ENCODE measurements at places on chromosomes 16 and 17.

DNA sequence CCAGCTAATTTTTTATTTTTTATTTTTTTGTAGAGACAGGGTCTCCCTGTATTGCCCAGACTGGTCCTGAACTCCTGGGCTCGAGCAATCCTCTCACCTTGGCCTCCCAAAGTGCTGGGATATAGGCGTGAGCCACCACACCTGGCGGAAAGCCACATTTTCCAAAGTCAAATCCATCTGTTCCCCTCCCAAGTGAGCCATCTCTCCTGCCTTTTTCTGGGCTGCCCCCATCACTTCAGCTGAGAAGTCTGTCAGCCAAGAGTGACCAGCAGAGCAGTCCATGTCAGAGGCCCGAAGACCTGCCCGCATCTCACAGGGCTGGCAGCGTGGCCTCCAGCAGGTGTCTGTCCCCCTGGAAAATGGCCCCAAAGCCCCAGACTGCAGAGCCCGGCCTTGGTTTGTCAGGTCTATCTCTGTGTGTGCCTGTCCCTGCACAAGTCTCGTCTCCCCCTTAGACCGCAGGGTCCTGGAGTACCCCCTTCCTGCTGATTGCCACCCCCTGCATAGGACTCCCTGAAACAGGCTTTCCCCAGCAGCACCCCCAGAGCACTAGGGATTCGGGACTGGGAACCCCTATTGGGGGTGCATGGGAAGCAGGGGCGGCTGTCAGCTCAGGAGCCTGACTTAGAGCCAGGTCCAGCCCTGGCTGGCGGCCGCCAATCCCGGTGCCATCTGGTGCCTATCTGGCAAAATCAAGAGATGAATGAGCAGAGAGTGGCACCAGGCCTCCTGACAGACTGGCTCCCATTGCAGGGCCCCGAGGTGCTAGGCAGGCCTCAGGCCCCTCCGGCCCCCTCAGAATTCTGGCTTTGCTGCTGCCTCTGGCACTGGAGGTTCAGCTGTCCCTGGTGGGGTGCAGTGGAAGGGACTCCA is 7.8 kb downstream of the TTYH2 start:
- DNase-seq: no peak

- DNase-seq: peak; percentile 77
Observed at GRCh38 chr16:88782454-88783390, 2.3 kb downstream of the PIEZO1 start.

GRCh38 chr17:17755715-17756114 is 74.5 kb downstream of the RAI1 start:
- DNase-seq: no peak

- no peak for DNase-seq
Observed at GRCh38 chr17:50274142-50274896, at the start of gene TMEM92. Gene TMEM92 (plus strand): TSS chr17:50274466. CDS start chr17:50274502, 36 bp downstream.

GRCh38 chr17:70345061-70345460 is 175.7 kb downstream of the KCNJ2 start:
- no peak for DNase-seq

GRCh38 chr16:23519282-23519681 is 9.0 kb upstream of the GGA2 start:
- DNase-seq: no peak

DNA sequence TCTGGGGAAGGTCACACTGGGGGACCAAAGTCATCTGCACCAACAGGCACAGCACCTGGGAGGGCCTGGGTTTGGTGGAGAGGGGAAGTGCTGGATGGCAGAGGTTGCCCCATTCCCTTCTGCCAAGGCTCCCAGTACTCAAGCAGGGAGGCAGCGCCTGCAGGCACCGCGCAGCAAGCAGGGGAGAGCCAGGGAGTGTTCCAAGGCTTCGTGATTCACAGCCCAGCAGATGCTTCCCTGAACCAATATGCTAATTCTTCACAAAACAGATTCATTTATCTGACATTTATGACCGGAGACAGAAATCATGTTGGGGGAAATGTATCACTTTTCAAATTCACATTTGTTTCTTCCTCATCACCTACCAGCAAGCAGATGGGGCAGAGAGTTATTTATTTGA is 13.4 kb upstream of the CDH5 start:
- DNase-seq: no peak

- no peak for DNase-seq
Observed at GRCh38 chr16:72129976-72130656, 36.5 kb downstream of the DHX38 start.

DNA sequence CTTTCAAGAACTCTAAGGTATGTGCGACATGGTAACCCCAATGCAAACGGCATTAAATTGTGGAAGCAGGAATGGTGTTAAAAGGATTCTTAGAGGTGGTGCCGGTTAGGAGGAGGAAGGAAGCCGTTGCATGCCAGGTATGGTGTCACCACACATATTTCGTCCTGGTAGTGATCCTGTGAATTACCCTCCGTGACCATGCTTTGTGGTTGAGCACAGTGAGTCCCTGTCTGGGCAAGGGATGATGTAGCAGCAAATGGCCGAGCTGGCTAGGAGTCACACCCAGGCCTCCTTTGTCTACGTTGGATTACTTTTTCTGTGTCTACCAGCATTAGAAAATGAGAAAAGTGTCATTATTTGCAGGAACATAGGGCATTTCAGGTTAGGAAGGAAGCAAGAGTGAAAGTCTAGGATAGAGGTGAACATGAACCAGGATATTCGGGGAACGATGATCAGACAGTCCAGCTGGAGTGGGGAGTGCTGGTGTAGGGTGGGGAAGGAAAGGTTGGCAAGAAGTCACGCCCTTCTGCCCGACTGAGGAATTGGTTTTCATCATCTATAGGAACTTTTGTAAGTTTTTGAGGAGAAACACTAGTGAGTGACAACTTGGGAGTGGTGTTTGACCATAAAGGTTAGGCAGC is 123.5 kb downstream of the PRKCA start:
- DNase-seq: no peak

GRCh38 chr17:9308069-9308468 is 267.6 kb downstream of the STX8 start:
- no peak for DNase-seq

DNA sequence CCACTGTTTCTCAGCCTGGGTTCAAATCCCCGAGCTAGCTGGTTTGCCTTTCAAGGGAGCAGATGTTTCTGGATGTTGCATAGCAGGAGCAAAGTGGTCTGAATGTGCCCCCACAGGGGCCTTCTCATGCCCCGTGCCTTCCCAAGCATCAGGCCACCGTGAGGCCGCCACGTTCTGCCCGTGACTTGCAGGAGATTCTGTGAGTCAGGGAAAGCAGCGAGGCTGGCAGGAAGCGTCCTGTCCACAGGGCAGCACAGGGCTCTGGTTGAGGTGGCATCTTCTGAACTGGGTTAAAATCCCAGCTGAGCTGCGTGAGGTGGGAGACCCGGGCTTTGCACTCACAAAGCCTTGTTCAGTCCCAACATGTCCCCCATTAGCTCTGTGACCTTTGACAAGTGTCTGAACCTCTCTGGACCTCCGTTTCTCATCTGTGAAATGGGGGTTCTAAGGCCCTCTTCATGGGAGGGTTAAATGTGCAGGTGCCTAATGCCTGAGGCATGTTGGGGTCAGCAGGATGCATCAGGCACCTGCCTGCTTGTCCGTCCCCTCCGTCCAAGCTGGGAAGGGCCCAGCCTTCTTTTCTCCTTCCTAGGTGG is 94.8 kb upstream of the PLCG2 start:
- no peak for DNase-seq

GRCh38 chr16:11249233-11250061 is 6.6 kb downstream of the SOCS1 start:
- no peak for DNase-seq

- peak; percentile 34 for DNase-seq
Observed at GRCh38 chr17:1137465-1137894, 42.3 kb downstream of the ABR start.

DNA sequence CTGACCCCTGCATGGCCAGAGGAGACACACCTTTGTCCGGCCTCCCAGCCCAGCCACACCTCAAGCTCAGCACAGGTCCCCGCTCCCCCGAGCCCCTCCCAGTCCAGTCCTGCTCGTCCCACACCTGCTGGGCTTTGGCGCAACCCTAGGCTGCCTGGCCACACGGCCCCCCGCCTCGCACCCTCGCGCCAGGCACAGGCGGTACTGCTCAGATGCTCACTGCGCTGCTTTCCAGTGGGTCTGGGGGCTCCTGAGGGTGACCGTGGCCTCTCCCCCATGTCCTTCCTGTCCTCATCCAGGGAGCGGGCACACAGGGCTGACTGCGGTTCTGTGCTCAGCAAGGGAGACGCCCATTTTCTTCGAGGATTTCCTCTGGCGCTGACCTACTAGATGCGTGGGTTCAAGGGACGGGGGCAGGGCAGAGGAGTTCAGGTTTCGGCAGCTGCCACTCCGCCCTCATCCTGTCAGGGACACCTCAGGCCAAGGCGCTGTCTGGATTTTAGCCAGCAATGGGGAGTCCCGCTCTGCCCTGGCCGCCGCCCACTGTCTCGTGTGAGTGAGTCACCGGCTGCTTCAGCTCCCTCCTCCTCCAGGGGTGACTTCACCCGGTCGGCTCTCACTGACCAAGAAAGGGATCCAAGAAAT is 118.0 kb upstream of the ZNF469 start:
- DNase-seq: peak; percentile 32

- no peak for DNase-seq
Observed at GRCh38 chr17:8146381-8147140, 5.6 kb downstream of the PER1 start.

- DNase-seq: no peak
Observed at GRCh38 chr16:912684-913613, 57.8 kb downstream of the LMF1 start.

GRCh38 chr17:55691666-55692065 is 31.0 kb downstream of the TMEM100 start:
- no peak for DNase-seq

DNA sequence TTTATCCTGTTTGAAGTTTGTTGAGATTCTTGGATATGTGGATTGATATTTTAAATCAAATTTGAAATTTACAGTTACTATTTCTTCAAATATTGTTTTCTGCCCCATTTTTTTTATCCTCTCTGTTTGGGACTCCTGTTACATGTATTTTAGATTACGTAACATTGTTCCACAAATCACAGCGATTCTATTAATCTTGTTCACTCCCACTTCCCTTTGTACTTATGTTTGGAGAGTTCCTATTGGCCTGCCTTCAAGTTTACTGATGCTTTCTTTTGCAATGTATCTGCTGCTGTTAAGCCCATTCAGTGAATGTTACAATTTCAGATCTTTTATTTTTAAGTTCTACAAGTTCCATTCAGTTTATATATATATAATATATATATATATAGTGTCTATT is 288.3 kb upstream of the TNRC6C start:
- no peak for DNase-seq

DNA sequence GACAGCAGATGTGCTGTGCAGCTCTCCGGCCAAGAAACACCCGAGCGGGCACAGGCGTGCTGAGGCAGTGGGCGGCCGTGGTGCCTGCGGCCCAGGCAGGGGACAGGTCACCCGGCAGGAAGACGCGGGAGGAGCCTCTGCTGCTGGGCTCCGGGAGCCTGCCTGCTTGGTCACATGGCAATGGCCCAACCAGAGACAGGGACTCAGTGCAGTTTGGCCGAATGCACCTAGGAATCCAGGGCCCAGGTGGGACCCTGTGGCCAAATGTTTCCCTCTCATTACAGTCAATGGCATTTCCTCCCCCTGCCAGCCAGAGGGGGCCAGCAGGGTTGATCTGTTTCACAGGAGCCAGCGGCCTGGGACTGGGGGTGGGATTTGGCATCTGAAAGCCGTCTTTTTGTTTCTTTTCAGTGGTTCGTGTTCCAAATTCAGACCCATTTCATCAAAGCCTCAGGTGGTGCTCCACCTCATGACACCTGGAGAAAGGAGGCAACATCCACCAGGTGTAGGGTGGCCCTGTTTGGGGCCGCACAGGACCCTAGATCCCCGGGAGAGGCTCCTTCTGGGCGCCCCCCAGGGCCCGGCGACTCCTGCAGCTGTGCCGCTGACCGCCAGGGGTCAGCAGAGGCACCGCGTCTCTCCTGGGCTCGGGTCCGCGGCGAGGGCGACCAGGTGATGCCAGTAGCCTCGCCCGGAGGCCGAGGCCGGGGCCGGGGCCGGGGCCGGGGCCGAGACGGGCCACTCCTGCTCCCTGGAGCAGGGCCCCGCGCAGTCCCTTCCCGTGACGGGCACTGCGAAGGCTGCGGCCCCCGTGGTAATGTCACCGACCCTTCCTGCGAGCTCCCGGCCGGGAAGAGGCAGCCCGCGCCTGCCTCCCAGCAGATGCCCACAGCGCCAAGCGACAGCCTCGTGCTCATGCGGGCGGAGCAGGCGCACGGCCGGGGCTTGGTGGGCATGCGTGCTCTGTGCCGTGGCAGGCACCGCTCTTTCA is 118.5 kb downstream of the C16orf78 start:
- peak; percentile 21 for DNase-seq

GRCh38 chr16:26824469-26824868 is 242.3 kb upstream of the C16orf82 start:
- DNase-seq: no peak

DNA sequence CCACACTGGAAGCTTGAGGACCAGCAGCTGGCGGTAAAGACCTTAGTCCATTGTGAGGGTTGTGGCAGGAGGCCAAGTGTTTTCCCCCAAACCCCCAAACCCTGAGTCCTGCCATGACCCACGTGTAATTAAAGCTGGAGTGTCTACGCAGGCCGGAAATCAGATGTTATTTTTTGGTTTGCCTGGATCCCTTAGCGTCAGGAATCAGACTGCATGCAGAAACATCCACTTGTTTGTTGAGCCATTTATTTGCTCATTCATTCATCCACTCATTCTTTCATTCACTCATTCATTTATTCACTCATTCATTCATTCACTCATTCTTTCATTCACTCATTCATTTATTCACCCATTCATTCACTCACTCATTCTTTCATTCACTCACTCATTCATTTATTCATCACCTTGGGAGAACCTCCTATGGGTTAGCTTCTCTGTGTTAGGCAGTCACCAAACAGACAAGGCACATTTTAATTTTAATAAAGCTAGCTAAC is 313.1 kb downstream of the MAF start:
- DNase-seq: no peak

DNA sequence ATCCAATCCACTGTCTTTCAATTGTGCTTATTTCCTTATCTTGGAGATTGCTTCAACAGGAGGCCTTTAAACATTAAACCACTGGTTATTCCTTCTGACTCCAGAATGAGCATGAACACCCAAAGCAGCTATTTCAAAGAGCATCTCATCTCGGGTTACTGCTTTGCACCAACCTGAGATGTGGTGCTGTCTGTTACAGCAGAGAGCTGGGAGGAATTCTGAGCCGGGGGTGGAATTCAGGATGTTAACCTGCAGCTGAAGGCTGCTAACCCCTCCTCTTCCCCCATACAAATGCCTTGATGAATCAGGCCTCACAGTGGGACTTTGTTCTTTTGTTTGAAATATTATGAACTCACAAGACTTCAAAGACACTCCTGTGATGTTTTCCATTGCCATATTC is 113.1 kb downstream of the SHISA9 start:
- no peak for DNase-seq
